Panc1 (cell line): ENCODE measurements at places on chromosomes 1 and 21. TPM values are rescaled to one million over a fixed set of nuclear protein-coding genes. Genes with fewer than 3 reads are reported as not detected.

The LRRC42 gene
- total RNA-seq, result 41.0 TPM

The CLIC6 gene
- 0.05 TPM for total RNA-seq

The ATP1A4 gene
- total RNA-seq, result not detected

The POU3F1 gene
- 0.08 TPM for total RNA-seq

The PALMD gene
- 0.05 TPM for total RNA-seq
